Activated gamma-delta T cell treated with Interleukin-2 at 50 U/mL for 16 hours (primary cell): ENCODE measurements at places on chromosomes 2 and 18.

- DNase-seq, result no peak
These were observed 18.9 kb downstream of the PTPN18 start for GRCh38 chr2:130374587-130375290.

DNA sequence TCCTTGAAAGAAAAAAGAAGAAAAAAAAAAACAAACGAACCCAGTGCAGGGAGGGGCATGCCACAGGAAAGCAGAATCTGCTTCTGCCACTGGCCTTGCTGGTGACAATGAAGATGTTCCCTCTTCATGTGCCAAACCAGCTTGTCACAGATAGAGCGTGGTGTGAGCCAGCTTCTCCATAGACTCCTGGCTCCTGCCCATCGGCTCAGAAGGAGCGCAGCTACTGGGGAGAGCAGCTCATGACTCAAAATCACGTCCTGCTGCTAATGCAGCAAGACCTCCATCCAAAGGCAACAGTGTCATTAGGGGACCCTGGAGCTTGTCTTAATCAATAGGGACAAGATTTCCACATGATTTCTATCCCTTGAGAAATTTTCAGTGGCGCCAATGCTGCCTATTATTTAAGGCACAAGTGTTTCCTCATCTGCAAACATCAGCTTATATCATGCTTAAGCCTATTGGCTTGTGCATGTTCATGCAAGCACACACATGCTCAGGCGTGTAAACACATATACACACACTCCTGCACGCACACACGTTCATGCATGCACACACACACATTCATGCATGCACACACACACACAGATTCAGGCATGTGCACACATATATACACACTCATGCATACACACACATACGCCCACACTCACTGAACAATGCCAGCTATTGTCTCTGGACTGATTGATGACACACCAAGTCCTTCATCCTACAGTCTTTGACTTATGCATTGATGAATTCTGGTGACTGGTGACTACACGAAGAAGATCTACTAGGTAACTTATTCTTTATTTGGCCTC lies 682.0 kb upstream of the ID2 start:
- DNase-seq, result no peak

DNA sequence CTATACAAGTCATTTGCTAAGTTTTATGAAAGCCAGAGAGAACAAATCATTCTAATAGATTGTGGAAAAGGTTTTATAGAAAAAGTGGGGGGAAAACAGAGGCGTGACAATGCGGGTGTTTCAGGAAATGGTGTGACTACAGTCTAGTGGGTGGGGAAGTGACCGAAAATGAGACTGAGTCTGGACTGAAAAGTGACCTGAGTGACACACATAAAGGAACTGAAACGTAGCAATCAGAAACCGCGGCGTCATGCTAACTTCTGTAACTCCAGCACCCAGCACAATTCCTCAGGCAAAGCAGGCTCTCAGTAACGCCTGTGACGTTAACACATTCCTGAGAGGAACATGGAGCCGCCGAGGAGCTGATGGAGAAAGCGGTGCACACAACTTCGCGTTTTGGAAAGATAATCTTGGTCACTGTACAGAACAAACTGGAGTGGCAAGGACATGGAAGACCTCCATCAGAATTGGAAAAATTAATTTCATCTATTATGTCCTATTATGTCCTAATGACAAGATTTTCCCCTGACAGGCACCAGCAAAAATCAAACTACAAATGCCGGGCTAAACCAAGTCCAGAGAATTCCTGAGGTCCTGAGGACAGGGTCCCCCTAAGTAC lies 1.4 kb upstream of the CD226 start:
- no peak for DNase-seq

- DNase-seq, result no peak
These were observed 70.1 kb downstream of the NABP1 start for GRCh38 chr2:191748059-191748461.
